ENCODE measurements at places on chromosomes 1 and 21. TPM values are rescaled to one million over a fixed set of nuclear protein-coding genes. Genes with fewer than 3 reads are reported as not detected.

DNA sequence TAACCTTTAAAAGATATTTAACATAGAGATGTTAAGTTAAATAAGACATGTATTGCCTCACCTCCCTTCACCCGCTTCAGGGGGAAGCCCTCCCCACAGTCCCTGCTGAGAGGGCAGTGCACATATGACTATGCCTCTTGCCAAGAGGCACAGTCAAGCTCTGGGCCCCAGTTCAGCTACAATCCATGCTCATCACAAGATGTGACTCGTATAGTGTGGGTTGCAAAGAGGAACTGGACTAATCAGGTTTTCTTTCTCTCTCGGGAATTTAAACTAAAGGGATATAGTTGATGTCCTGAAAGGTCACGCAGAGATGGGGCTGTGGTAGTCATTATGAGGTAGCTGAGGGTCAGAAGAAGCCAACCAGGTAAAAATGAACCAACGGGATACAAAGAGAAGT lies 35.6 kb downstream of the LYST start:
- no peaks in the 10 kb centered on the region for H3K27me3 ChIP-seq
- no peak overlapping the region for H3K4me3 ChIP-seq
- peaks cover 9% of the 10 kb centered on the region for H3K36me3 ChIP-seq

- H3K4me1 ChIP-seq: no peaks in the 10 kb centered on the region
- H3K27ac ChIP-seq: no peak overlapping the region
- no peak for DNase-seq
- no peak overlapping the region for H3K4me3 ChIP-seq
- H3K36me3 ChIP-seq: no peaks in the 10 kb centered on the region
Observed at GRCh38 chr1:201906336-201906735, 17.6 kb downstream of the SHISA4 start.

DNA sequence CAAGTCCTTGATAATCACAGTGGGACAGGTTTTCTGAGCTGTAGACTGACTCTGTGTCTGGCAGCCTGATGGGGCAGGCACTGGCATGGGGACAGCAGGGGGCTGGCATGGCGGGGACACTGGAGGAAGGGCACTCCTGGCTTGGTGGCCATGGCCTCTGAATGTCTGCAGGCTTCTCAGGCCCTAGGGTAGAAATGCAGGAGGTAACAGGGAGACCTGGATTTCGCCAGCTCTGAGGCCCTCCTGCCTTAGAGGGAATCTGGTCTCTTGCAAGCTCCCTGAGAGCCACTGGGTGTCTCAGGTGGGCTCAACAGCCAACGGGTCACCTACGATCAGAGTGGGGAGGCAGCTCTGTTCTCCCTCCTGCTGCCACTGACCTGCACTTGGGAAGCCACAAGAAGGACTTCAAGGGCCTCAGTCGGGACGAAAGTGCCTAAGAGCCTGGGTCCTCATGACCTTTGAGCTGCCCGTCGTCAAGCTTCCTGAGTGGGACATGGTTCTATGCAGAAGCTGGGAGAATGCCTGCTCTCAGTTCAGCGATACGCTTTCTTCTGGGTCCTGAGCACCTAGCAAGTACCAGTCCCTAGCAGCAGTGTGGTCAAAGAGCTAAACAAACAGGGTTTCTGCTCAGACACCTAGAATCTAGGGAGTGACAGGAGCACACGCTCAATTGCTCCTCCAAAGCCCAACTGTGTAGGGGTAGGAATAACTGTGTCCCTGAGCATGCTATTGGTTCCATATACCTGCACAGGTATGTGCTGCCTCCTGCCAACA lies 569.0 kb downstream of the PTPRU start:
- no peaks in the 10 kb centered on the region for H3K36me3 ChIP-seq
- DNase-seq: no peak
- H3K27ac ChIP-seq: no peak overlapping the region
- no peak overlapping the region for H3K4me3 ChIP-seq

DNA sequence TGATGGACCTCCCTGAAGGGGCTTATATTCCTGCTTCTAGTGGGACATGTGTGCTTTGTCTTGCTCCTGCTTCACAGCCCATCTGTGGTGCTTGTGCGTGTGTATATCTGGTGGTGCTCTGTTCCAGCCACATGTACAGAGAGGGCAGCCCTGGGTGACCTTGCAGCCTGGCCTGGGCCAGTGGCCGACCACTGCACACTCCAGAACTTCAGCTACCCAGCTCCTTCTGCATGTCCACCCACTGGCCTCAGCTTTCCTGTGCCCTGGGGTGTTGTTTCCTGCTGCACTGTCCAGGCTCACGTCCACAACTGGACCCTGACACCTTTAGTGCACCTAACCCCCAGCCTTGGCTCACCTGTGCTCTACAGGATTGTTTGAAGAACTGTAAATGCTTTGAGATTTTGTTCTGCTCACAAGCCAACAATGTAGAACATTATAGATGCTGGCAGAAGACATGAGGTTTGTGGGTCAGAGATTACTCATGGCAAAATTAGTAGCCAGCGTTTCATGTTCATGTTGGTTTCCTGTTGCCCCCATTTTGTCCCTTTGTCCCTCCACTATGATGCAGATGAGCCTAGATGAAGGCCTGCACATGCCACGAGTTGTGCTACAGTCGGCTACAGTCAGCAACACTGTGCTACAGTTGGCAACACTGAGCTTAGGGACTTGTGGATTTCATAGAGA lies 5.3 kb upstream of the S100B start:
- DNase-seq: no peak
- H3K27ac ChIP-seq: no peak overlapping the region
- H3K4me1 ChIP-seq: peaks cover 27% of the 10 kb centered on the region

DNA sequence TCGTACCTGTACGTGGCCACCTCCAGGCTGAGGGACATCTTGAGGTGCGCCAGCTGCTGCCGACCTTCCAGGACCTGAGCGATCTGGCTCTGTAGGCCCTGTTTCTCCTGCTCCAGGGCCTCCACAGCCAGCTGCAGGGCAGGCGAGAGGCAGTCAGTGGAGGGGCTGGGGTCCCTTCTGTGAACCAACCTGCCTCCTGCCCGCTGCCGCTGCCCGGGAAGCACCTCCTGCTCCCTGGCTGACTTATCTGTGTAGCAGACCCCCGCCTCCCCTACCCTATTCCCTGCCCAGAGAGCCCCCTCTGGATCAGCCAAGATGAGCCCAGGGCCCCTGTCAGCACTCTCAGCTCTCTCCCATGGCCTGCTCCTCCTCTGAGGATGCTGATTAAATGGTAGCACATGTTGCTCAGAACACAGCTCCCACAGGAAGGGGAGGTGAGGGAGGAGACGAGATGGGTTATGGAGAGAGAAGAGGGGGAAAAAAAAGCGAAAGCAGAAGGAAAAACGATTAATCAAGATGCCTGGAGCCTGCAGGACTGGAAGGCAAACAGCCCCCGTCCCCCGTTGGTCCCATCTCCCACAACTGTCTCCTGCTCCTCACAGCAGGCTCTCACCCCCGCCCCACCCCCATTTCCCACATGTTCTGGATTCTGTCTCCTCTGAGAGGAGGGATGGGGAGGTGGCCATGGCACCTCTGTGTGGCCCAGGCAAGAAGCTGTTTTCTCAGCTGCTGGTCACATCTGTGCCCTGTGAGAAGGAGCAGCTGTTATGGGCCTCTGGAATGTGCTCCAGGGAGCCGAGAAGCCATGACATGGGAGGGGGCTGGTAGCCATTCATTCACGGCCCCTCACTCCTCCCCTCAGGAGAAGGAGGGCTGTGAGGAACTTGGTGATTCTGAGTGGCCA lies 1.7 kb downstream of the NES start:
- H3K4me3 ChIP-seq: no peak overlapping the region
- peaks cover 16% of the 10 kb centered on the region for H3K4me1 ChIP-seq
- no peak overlapping the region for H3K27ac ChIP-seq
- DNase-seq: no peak

GRCh38 chr1:234970731-234971476 lies 157.7 kb downstream of the TOMM20 start:
- H3K4me3 ChIP-seq: peak overlapping the region; percentile 45
- H3K4me1 ChIP-seq: peaks cover 80% of the 10 kb centered on the region
- peaks cover 10% of the 10 kb centered on the region for H3K36me3 ChIP-seq
- H3K27me3 ChIP-seq: no peaks in the 10 kb centered on the region

- no peak for DNase-seq
- H3K27me3 ChIP-seq: no peaks in the 10 kb centered on the region
- no peak overlapping the region for H3K4me3 ChIP-seq
- no peaks in the 10 kb centered on the region for H3K4me1 ChIP-seq
- no peak overlapping the region for H3K27ac ChIP-seq
Observed at GRCh38 chr1:60033066-60033465, 40.5 kb downstream of the C1orf87 start.

SLAMF7 gene
- 68.3 TPM for total RNA-seq

NLRP3 gene
- 0.38 TPM for total RNA-seq

DNA sequence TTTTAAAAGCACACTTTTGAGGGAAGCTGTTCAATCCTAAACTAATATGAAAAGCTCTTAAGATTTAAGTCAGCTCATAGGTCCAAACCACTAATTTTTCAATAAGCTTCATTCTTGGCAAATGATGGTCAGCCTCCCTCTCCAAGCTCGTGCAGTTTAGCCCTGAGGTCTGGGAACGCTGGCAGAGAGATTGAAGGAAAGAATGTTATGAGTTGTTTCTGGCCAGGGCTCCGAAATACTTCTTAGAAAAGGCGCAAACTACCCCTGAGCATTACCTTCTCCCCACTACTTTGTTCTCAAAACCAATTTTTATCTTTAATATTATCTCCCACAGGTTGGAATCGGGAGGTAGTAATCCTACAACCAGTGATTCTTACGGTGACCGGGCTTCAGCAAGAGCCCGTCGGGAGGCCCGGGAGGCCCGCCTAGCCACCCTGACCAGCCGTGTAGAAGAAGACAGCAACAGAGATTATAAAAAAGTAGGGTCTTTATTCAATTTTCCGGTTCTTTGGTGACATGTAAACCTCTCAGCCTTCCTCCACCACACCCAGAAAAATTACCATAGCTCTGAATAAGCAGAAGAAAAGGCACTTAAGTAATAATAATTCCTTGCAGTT lies 147.7 kb downstream of the SYT2 start:
- H3K36me3 ChIP-seq: no peaks in the 10 kb centered on the region
- no peak overlapping the region for H3K4me3 ChIP-seq
- no peak overlapping the region for H3K27ac ChIP-seq
- no peak for DNase-seq

MRPL55 gene
- total RNA-seq: 36.7 TPM

DNA sequence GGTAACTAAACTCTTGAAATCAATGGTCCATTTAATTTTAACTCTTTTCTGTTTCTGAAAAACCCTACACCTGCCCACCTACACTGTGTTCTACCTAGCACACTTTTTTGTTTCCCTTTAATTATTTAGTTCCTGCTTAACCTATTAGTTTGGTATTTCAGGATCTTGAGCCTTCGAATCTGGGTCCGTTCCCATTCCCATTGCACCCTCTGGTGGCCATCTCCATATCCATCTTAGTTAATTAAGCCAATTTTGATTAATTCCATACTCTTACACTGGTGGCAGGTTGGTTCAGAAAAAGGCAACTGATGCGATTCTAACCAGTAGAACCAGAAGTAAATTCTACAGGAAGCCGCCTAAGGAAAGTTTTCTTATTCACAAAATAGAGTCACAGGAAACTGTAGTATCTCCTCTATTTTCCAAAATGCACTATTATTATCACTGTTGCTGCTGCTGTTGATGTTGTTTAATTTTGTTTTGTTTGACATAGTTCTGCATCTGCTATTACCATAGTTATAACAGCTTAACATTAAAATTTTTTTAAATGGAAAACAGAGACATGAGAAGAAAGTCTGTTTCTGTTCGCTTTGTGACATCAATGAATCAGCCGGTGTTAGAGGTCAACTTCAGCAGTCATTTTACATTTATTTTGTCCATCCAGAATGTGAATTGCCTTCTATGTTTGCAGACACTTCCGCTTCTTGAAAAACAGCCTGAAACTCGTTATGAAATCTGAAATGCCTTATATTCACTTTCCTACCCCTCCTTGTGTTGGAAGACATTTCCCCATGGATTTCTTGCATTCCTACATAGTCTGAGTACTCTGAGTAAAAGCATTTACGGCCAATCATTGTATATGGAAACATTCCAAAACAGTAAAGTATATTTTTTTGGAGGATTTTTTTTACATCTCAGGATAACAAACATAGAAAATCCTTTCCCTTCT lies 115.5 kb upstream of the NCAM2 start:
- H3K27ac ChIP-seq: peak overlapping the region; percentile 17
- DNase-seq: no peak
- no peak overlapping the region for H3K4me3 ChIP-seq
- H3K36me3 ChIP-seq: no peaks in the 10 kb centered on the region

- no peaks in the 10 kb centered on the region for H3K36me3 ChIP-seq
- no peaks in the 10 kb centered on the region for H3K27me3 ChIP-seq
- no peaks in the 10 kb centered on the region for H3K4me1 ChIP-seq
- H3K27ac ChIP-seq: no peak overlapping the region
- no peak for DNase-seq
Observed at GRCh38 chr21:16279731-16280581, 550.2 kb downstream of the USP25 start.

Data from activated T-cell treated with anti-CD3 and anti-CD28 coated beads, Interleukin-2, amount 50 U/mL, for 72 hours (primary cell).